Adrenal gland (tissue), 19 donors: ENCODE measurements at places on chromosomes 7 and 10.
A peak's percentile ranks its signal among the peaks of the same experiment; 100 is the strongest.

DNA sequence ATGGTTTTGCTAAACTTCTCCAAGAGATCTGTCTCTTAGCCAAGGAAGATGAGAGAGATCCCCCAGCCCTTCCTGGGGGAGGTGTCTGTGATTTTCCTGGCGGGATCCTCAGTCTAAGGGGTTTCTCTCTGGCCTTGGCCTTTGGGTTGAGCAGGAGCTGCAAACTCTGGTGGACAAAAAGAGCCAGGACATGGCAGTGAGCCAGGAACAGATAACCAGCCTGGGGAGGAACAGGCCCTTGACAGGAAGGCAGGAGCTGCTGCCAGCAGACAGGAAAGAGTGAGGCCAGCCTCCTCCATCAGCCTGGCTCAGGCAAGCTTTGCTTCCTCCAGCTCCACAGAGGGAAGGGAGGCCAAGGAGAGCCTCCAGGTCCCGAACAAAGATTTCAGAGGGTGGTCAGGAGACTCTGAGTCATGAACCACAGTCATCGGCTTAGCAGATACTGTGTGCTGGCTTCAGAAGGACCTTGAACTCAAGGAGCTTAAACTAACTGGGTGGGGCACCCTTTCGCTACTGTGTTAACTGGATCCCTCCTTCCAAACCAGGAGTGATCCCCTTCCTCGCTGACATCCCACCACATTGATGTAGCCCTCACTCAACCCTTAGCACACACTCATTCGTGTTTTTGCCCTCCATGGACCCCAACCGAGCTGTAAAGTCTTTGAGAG lies 34.7 kb downstream of the DDIT4 start:
- no peak overlapping the region for H3K4me3 ChIP-seq
- H3K27ac ChIP-seq, result peak overlapping the region; percentile 84
- no peaks in the 10 kb centered on the region for H3K27me3 ChIP-seq
- H3K4me1 ChIP-seq, result peaks cover 24% of the 10 kb centered on the region
- DNase-seq, result peak; percentile 82
- H3K36me3 ChIP-seq, result no peaks in the 10 kb centered on the region

DNA sequence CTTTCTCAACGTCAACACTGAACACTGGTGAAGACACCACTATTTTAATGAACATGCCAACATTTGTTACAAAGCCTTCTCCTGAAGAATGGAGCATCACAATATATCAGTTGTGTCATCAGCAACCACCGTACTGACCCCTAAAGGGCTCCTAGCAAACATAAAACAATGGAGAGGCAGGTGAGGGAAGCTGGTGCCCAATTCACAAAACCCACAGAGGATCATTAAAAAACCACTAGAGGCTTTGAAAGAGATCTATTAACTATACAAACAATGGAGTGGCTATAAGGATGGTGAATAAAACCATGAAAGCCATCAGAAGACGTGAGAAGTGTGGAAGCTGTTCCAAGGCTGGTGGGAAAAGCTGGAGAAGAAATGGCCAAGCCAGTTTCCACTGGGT lies 150.8 kb downstream of the FAM107B start:
- H3K36me3 ChIP-seq, result no peaks in the 10 kb centered on the region
- DNase-seq, result no peak
- no peaks in the 10 kb centered on the region for H3K27me3 ChIP-seq

- DNase-seq, result no peak
- H3K4me1 ChIP-seq, result no peaks in the 10 kb centered on the region
- no peak overlapping the region for H3K27ac ChIP-seq
- H3K4me3 ChIP-seq, result no peak overlapping the region
These were observed 31.9 kb upstream of the SMKR1 start for GRCh38 chr7:129470411-129470810.

- no peaks in the 10 kb centered on the region for H3K27me3 ChIP-seq
- no peaks in the 10 kb centered on the region for H3K4me1 ChIP-seq
- no peak overlapping the region for H3K27ac ChIP-seq
- H3K4me3 ChIP-seq, result no peak overlapping the region
- no peak for DNase-seq
- no peaks in the 10 kb centered on the region for H3K36me3 ChIP-seq
These were observed 273.6 kb downstream of the NEBL start for GRCh38 chr10:20623546-20623945.

GRCh38 chr10:37700886-37701780 lies 156.3 kb downstream of the ZNF248 start:
- no peak for DNase-seq
- H3K4me1 ChIP-seq, result no peaks in the 10 kb centered on the region
- H3K27me3 ChIP-seq, result no peaks in the 10 kb centered on the region
- no peak overlapping the region for H3K27ac ChIP-seq

DNA sequence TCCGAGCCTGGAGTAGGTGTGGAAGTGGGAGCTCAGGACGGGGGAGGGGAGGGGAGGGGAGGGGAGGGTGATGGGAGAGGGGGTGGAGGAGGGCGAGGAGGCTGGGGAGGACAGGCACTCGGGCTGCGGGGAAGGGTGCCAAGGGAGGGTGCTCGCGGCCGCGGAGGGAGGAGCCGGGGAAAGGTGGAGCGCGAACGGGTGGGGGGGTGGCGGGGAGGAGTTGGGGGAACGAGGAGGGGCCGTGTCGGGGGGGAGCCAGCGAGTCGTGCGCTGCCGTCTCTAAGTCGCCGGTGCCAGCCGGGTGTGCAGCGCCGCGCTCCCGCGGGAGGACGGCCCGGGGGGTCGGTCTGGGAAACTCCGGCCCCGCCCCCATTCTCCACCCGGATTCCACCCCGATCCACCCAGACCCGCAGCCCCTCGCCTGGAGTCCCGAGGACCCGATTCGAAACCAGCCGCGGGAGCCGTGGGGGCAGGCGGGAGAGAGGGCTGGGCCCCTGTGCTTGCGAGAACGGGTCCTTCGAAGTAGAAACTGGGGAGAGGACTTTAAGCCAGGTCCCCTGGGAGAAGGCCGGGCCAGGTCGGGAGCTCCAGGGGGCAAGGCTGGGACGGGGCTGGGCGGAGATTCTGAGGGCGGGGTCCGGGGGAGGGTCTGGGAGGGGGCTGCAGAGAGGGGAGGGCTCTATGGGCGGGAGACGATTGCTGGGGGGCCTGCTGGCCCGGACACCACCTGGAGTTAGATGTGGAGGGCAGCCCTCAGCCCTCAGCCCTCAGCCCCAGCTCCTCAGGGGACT lies at the start of gene ZNF467:
Gene ZNF467 (minus strand): TSS at position 143 of the 791 bp plus-strand sequence. CDS start 2,556 bp downstream, outside the sequence.
- H3K4me1 ChIP-seq, result peaks cover 4% of the 10 kb centered on the region
- peak within 1 kb of the TSS; percentile 98 for H3K4me3 ChIP-seq
- no peaks in the 10 kb centered on the region for H3K36me3 ChIP-seq
- H3K27ac ChIP-seq, result peak within 1 kb of the TSS; percentile 64

DNA sequence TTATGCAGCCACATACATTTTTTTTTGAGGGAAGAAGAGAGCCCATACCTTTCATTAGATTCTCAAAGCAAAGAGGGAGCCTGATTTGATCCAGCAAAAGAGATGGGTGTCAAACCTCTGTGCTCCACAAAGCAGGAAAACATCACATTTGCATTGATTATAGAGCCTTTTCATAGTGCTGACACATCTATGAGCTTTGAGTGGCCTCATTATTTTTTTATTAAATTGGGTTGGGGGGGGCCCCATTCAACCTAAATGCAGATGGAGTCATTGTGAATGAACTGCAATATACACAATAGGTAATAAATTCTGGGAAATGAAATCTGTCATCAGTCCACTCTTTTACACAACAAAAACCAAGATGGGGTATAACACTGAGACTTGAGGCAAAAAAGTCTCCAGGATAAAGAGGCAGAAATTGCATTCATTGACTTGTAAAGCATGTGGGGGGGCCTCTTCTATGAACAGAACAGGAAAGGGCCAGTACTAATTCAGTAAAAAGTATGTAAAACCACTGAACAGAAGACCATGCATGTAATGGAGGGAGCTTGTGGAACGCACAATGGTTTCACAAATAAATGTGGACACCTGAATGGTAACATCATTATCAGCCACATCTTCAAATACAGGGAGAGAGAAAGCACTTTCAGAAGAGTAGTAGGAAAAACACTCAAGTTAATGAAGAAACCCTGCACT lies 17.7 kb upstream of the ASB4 start:
- no peaks in the 10 kb centered on the region for H3K36me3 ChIP-seq
- peaks cover 6% of the 10 kb centered on the region for H3K4me1 ChIP-seq
- no peak for DNase-seq
- no peaks in the 10 kb centered on the region for H3K27me3 ChIP-seq

- H3K36me3 ChIP-seq, result no peaks in the 10 kb centered on the region
- H3K4me1 ChIP-seq, result no peaks in the 10 kb centered on the region
- DNase-seq, result no peak
- no peaks in the 10 kb centered on the region for H3K27me3 ChIP-seq
- H3K27ac ChIP-seq, result no peak overlapping the region
These were observed 77.2 kb upstream of the PLXNA4 start for GRCh38 chr7:132653366-132653930.

- no peak overlapping the region for H3K27ac ChIP-seq
- no peaks in the 10 kb centered on the region for H3K4me1 ChIP-seq
- DNase-seq, result no peak
- no peaks in the 10 kb centered on the region for H3K36me3 ChIP-seq
These were observed 36.1 kb upstream of the HECTD2 start for GRCh38 chr10:91374052-91374451.

DNA sequence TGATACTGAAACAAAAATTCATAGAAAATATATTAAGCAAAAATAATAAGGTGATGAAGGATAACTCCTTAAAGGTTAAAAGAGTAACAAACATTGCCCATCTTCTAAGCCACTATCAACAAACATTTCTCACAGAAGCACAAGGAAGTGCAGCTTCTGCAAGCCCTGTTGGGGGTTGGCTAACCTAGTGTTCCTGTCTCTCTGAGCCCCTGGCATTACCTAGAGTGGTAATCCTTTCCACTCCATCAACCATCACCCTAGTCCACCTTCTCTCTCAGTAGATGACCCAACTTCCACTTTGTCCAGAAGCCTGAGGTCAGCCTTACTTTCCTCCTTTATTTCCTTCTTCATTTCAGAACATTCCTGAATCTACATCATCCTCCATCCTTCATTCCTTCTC lies 59.7 kb downstream of the HIPK2 start:
- peaks cover 25% of the 10 kb centered on the region for H3K36me3 ChIP-seq
- H3K27me3 ChIP-seq, result no peaks in the 10 kb centered on the region
- no peak overlapping the region for H3K4me3 ChIP-seq
- no peak overlapping the region for H3K27ac ChIP-seq
- no peak for DNase-seq

GRCh38 chr7:123789817-123790216 lies 41.0 kb upstream of the WASL start:
- no peak overlapping the region for H3K4me3 ChIP-seq
- H3K27me3 ChIP-seq, result no peaks in the 10 kb centered on the region
- peaks cover 17% of the 10 kb centered on the region for H3K4me1 ChIP-seq
- DNase-seq, result no peak
- H3K27ac ChIP-seq, result no peak overlapping the region

GRCh38 chr7:43220250-43220649 lies 107.8 kb downstream of the HECW1 start:
- peaks cover 4% of the 10 kb centered on the region for H3K27me3 ChIP-seq
- H3K4me3 ChIP-seq, result no peak overlapping the region
- H3K4me1 ChIP-seq, result no peaks in the 10 kb centered on the region

- H3K27me3 ChIP-seq, result no peaks in the 10 kb centered on the region
- no peak overlapping the region for H3K27ac ChIP-seq
- no peaks in the 10 kb centered on the region for H3K36me3 ChIP-seq
- H3K4me3 ChIP-seq, result no peak overlapping the region
These were observed 156.2 kb downstream of the DNAJB6 start for GRCh38 chr7:157493017-157493416.

DNA sequence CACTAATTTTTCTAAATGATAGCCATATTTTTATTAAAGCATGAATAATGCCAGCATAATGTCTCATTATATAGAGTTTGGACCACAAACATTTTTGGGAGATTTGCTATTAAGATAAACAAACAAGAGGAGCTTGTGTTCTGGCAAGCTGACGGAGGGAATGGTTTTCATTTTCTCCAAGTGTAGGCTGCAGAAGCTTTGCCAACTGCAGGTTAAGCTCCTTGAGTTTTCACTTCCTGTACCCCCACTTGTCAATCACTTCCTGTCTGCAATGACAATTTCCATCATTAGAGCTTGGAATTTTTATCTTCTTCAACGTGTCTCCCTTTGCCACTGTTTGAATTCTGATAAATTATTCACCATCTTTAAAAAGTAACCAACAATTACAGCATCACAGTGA lies 13.4 kb downstream of the EBF3 start:
- H3K27me3 ChIP-seq, result peaks cover 7% of the 10 kb centered on the region
- no peak overlapping the region for H3K4me3 ChIP-seq
- H3K27ac ChIP-seq, result no peak overlapping the region
- H3K36me3 ChIP-seq, result no peaks in the 10 kb centered on the region
- H3K4me1 ChIP-seq, result no peaks in the 10 kb centered on the region

GRCh38 chr10:104308439-104308903 lies 29.8 kb downstream of the ITPRIP start:
- no peaks in the 10 kb centered on the region for H3K27me3 ChIP-seq
- H3K4me3 ChIP-seq, result no peak overlapping the region
- no peak overlapping the region for H3K27ac ChIP-seq

DNA sequence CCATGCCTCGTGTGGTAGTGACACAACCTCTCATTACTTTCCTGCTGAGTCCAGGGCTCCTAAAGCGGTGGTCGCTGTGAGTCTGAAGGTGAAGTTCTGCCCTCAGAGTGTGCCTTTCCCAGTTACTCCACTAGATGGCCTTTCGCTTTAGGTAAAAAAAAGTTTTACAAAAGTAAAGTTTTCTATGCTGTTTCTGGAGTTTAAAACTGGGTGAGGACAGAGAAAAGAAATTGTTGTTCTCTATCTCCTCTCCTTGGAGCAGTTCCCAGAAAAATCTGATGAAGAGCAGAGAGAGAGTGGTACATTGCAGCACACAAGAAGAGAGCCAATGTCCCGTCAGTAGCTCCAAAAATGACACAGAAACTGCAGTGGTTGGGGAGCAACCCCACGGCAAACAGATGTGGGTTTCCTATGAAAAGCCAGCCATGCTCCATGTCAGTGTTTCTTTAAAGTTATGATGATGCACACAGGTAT lies 257.1 kb downstream of the GLI3 start:
- H3K36me3 ChIP-seq, result no peaks in the 10 kb centered on the region
- H3K27ac ChIP-seq, result no peak overlapping the region
- DNase-seq, result no peak
- no peaks in the 10 kb centered on the region for H3K4me1 ChIP-seq

DNA sequence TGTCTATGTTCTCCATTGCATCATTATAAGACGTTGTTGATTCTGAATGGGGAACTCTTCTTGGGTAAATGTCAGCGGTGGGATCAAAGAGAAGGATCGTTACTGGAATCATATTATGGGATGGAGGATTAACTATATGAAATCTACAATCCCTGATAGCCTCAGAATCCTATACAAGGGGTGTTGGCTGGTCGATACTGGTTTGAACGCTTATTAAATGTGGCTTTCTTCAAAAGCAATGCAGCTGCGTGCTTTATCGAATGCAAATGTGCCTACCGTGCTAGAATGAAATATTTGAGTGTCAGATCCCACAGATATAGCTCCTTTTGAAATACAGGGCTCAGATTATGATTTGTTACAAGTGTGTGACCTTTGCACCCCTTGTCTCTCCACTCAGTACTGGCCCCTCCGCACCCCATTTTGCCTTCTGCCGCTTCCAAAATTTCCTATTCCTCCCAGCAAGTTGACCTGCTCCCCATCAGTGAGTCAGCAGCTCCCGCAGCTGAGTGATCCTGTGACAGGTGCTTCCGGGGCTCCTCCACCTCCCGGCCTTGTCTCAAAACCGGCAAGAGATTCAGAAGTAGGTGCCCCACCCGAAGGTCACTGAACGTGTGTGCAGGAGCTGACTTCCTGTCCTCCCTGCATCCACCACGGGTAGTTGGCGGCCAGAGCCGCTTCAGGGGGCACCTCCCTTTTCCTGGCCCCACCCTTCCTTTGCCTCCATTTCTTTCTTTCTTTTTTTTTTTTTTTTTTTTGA lies 76.6 kb downstream of the PTPRE start:
- H3K27me3 ChIP-seq, result no peaks in the 10 kb centered on the region
- H3K4me1 ChIP-seq, result peaks cover 26% of the 10 kb centered on the region
- H3K36me3 ChIP-seq, result no peaks in the 10 kb centered on the region
- no peak overlapping the region for H3K4me3 ChIP-seq
- H3K27ac ChIP-seq, result peak overlapping the region; percentile 45

- no peaks in the 10 kb centered on the region for H3K4me1 ChIP-seq
- no peak overlapping the region for H3K27ac ChIP-seq
- no peak for DNase-seq
These were observed 411.9 kb downstream of the TFEC start for GRCh38 chr7:115618676-115619075.
